ENCODE measurements at places on chromosomes 7 and 10.

- no peak for DNase-seq
These were observed 789.9 kb upstream of the IGFBP3 start for GRCh38 chr7:46710927-46711326.

GRCh38 chr7:33379891-33380525, 250.6 kb downstream of the BBS9 start:
- no peak for DNase-seq

GRCh38 chr10:17643755-17644484, at the start of gene STAM:
Gene STAM (plus strand): TSS chr10:17644151. CDS start chr10:17644340, 189 bp downstream.
- DNase-seq, result peak; percentile 67

DNA sequence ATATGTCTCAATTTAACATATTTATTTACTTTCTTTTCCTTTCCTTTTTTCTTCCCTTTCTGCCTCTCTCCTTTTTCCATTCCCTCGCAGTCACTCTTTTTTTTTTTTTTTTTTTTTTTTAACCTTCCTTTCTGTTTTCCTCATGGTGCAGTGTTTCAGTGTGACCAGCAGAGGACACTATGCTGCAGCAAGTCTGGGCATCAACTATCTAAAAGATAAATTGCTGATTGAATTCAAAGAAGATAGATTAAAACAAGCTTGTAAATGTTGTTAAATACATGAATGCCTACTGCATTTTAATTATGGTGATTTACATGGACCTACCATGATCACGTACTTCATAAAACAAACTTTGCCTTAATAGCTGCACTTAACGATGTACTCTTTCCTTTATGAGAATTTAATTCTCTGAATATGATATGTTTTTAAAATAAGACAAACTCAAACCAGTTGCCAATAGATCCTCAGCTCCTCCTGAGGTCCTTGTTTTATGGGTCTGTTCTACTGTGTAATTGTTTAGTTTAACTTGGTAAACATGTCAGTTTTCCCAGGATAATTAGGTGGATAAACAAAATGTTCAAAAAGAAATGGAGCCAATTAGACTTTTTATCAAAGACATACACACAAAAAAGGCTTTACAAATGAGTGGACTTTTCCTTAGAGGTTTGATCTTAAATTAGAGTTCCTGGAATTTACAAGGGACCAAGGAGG, 101.0 kb upstream of the AGR3 start:
- no peak for DNase-seq

GRCh38 chr7:78197447-78197846, 398.9 kb downstream of the PHTF2 start:
- no peak for DNase-seq

- DNase-seq, result no peak
These were observed 190.6 kb downstream of the CELF2 start for GRCh38 chr10:11208243-11208642.

DNA sequence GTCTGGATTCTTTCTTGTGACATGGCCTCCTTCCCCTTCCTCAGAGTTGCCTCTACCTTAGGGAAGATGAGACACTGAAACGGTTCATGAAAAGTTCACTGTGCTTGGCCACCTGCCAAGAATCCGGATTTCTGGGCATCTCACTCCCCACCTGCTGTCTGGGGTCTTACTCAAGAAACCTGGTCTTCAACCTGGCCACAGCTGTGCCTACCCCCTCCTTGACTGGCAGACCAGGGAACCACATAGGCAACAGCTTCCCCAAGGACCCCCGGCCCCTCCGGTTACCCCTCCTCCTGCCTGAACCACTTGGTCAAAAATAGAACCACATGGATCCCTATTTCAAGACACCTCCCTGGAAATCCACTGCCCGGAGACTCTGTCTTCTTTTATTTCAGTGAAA, 58.7 kb upstream of the NANOS1 start:
- DNase-seq, result no peak

DNA sequence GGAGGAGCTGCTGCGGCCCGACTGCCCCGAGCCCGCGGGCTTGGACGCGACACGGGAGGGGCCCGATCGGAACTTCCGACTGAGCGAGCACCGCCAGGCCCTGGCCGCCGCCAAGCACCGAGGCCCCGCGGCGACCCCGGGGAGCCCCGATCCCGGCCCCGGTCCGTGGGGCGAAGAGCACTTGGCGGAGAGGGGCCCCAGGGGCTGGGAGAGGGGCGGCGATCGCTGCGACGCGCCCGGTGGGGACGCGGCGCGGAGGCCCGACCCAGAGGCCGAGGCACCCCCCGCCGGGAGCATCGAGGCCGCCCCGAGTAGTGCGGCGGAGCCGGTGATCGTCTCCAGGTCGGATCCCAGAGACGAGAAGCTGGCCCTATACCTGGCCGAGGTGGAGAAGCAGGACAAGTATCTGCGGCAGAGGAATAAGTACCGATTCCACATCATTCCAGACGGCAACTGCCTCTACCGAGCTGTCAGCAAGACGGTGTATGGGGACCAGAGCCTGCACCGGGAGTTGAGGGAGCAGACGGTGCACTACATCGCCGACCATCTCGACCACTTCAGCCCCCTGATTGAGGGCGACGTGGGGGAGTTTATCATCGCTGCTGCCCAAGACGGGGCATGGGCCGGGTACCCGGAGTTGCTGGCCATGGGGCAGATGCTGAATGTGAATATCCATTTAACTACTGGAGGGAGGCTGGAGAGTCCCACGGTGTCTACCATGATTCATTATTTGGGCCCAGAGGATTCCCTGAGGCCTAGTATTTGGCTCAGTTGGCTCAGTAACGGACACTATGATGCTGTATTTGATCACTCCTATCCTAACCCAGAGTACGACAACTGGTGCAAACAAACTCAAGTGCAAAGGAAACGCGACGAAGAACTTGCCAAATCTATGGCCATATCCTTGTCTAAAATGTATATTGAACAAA, 1.4 kb downstream of the OTUD1 start:
- DNase-seq, result no peak

GRCh38 chr10:112202561-112203241, 19.1 kb upstream of the GPAM start:
- no peak for DNase-seq

- no peak for DNase-seq
These were observed 34.5 kb downstream of the ADAP1 start for GRCh38 chr7:919924-920341.

DNA sequence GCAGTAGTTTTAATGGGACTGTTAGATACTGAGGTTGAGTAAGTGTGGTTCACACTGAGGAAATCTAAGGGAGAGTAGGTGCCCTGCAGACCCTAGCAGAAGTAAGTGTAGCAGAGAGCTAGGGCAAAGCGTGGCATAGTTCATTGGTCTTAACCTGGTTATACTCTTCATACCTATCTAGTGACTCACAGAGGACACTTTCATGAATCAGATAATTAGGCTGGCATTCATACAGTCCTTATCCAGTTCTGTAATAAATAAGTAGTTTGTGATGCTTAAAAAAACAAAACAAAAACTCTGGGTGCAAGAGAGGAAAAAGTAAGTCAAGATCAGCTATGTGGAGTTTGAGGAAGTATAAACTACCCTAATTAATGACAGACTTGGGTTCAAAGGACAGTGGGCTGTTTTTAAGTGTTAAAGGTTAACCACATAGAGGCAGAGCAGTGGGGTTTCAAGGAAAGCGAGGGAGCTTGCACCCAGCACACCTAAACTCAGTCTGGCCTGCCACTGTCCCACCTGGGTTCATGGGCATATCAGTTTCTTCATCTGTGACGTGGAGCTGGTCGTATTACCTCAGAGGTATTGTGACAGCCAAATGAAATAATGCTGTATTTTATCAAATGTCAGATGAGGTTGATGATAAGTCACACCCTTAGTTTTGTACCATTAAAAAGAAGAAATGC, 27.1 kb downstream of the LMTK2 start:
- no peak for DNase-seq

DNA sequence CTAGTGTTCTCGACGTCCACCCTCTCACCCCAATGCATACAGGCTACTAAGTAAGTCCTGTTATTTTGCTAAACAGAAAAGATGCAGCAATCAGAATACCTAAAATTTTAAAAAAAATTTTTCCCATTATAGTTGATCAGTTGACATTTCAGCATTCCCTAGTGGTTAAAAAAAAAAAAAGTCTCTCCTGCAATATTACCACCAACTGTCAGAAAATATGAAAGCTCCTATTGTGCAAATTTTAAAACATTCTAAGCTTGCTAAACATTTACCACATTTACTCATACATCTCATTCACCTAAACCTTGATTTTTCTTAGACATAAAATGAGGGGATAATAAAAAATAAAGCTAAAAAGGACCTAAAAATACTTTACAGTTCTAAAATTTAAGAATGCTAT, 165.6 kb downstream of the AVL9 start:
- no peak for DNase-seq

DNA sequence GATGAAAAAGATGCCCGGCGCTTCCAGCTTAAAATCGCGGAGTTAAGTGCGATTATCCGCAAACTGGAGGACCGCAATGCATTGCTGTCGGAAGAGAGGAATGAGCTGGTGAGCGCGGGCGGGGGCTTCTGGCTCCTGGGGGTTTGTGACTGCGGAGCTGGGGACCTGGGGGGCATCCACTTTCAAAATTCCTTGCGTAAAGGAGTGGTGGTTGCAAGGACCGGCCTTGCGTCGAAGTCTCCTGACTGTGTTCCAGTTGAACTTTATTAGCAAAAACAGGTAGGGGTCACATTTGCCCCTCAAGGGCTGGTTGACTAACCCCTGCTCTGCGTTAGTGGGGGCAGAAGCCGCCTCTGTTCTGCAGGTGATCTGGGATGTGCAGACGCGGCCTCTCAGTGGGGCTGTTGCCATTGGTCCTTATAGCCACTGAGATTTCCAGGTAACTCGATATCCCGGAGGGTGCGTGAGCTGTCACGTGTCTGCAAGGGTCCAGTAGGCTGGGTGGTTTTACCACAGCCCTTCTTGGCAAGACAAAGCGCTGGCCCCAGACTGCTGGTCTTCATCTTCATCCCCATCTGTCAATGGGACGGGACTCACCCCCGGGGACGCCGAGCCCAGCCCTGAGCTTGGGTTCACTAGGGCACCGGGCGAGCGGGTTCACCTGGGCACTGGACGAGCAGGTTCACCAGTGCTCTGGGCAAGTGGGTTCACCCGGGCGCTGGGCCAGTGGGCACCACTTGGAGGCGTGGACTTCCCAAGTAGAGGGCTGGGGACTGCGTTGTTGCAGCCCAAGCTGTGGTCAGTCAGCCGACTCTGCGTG, 51.5 kb upstream of the DPYSL4 start:
- no peak for DNase-seq

DNA sequence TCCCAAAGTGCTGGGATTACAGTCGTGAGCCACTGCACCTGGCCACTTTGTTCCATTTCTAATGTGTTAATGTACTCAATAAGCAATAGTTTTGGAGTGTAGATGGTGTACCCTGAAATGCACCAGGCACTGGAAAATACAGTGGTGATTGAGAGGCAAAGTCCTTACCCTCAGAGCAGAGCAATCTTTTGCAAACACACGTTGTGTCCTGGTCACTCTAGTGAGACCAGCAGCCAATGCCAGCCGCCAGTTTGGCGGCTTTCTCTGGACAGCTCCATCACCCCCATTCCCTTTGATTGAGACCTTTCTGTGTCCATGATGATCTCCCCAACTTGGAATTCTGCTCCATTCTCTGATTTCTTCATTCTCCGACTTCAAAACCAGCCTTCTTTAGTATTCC, 231.3 kb downstream of the GALNT17 start:
- DNase-seq, result no peak

DNA sequence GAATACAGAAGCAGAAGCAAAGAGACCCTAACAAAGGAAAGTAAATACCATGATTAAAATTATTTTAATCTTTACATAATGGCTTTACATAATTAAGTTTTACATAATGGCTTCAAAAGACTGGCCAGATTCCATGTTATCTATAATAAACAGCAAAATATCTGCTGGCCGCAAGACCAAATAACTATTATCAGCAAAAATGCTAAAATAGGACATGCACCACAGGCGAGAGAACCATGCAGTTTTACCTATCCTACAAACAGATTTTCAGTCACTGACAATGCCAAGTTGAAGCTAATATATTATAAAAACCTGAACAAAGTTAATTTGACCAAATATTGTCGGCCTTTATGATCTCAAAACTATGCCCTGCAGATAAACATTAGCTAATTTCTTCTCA, 34.2 kb upstream of the ANLN start:
- DNase-seq, result no peak

DNA sequence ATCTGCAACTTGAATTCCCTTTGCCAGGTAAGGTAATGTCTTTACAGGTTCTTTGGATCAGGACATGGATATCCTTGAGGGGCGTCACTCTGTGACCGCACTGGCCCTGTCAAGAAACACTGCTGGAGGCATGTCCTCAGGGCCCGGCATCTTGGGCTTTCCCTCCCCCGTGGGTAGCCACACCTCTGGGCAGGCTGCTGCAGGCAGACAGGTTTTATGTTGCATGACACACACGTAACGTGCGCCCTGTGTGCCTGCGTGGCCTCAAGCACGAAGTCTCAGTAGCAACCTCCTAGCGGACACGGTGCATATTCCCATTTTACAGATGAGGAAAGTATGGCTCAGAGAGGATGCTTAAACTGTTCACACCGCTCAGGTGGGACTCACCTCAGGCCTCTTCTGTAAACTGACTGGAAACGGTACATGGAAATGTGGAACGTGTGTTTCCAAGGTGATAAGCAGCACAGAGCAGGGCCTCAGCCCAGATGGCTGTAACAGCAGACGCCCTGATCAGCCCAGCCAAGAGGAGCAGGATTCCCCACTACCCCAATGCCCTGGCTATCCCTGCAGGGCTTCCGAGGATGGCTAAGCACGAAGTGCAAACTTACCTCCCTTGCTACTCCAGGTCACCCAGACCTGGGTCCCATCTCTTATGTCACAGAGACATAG, 553.6 kb downstream of the TCERG1L start:
- DNase-seq, result no peak

- DNase-seq, result no peak
These were observed 39.9 kb downstream of the CYTH3 start for GRCh38 chr7:6232534-6232933.

DNA sequence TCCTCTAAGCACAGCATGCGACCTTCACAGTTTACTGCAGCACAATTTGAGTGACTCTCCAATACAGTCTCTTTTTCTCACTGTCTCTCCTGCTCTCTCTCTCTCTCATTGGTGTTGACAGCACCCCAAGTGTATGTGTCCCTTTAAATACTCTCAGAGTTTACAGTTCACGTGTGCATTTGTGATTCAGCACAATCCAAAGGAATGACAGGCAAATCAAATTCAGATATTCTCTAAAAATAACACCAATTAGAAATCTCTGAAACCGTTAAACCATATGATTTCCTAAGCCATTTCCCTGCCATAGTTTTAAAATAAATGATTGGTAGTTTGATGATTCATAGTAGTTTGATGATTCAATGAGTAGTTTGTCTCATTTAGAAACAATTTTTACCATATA, 104.0 kb upstream of the GAD2 start:
- DNase-seq, result no peak

- peak; percentile 42 for DNase-seq
These were observed 26.5 kb upstream of the NUB1 start for GRCh38 chr7:151315038-151315655.

GRCh38 chr7:136709876-136710275, 158.6 kb upstream of the CHRM2 start:
- no peak for DNase-seq

GRCh38 chr10:133520193-133520738, 6.9 kb upstream of the CYP2E1 start:
- DNase-seq, result no peak

GRCh38 chr10:97887399-97887798, 37.8 kb downstream of the GOLGA7B start:
- DNase-seq, result no peak

- DNase-seq, result no peak
These were observed 8.3 kb upstream of the ELAPOR2 start for GRCh38 chr7:87067788-87068187.

Data from D721Med (cell line).